ENCODE measurements at places on chromosomes 3 and 15.

- DNase-seq, result no peak
Observed at GRCh38 chr3:52298149-52299098, 10.8 kb downstream of the GLYCTK start.

GRCh38 chr15:31214864-31215489, 111.7 kb upstream of the KLF13 start:
- peak; percentile 53 for DNase-seq

- no peak for DNase-seq
Observed at GRCh38 chr3:173249457-173249856, 108.4 kb upstream of the SPATA16 start.

- peak; percentile 46 for DNase-seq
Observed at GRCh38 chr3:56775445-56775837, 26.3 kb downstream of the ARHGEF3 start.

- peak; percentile 32 for DNase-seq
Observed at GRCh38 chr3:39193391-39193790, 996 bp upstream of the XIRP1 start.

- no peak for DNase-seq
Observed at GRCh38 chr3:192060160-192060781, 599.3 kb downstream of the PYDC2 start.

DNA sequence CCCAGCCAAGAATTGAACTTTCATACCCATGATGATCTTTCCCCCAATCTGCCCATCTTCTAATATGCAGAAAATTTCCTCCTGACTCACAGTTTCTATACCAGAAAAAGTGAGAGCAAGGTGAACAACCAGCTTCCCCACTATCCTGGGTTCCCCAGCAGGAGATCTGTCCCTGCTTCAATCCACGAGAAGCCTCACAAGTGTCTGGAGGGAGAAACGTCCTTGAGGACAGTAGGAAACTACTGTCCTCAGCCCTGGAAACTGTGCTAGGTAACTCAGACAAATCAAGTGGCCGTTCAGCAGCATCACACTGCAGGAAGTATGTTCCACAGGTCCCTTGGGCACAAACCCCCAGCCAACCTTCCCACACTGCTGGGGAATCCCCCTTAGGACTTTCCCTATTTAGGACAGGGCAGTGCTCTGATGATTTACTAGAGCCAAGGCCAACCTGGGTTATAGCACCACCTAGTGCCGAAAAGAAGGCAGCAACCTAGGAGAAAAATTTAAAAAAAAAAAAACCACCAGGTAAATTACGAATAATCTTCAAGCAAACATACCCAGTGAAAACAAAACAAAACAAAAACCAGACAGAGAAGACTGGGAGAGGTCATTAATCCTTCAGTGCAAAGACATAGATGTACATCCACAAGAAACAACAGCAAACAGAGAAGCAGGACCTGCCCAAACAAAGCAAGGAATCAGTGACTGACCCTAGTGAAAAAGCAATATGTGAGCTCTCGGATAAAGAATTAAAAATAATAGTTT, 36.0 kb downstream of the MORC1 start:
- peak; percentile 13 for DNase-seq

GRCh38 chr15:36263666-36264065, 315.8 kb upstream of the CDIN1 start:
- DNase-seq, result peak; percentile 5

DNA sequence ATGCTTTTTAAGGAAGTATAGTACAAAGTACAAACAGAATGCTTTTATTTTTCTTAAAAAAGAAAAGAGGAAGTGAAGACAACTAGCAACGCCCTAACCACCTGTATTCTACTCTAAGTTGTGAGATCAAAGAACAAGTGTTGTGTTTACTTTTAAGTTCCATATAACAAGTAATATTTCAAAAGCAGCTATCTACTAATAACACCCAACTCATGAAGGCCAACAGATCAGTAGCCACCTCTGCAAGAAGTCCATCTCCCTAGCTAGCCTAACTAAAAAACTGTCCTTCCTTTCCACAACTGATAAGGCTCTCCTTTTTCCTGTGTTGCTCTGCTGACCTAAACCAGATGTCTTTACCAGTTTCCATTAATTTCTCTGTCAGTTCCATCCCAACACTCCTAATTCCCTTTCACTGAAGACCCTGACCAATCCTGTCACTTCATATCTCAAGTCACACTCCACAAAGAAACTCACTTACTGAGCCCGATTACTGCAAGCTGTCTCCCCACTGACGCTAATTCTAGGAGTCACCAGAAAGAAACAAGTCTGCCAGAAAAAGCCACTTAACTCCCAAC, 26.9 kb downstream of the PHC3 start:
- DNase-seq, result no peak

DNA sequence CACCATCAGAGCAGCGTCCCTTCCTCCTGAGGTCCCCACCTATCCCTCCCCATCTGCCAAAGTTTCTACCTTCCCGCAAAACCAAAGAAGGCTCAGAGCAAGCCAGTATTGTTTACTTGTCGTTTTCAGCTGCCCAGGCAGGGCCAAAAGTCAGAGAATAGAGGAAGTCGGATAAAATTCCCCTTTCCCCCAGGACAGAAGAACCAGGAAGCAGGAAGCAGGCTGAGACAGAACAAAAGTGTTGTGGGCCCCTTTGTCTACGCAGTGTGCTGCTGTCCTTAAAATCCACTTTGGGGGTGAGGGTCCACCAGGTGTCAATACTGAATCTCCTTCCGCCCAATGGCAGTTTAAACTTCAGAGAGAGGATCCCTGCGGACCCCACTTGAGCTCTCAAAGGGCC, 18.5 kb upstream of the RPL32 start:
- DNase-seq, result no peak

GRCh38 chr3:19348941-19349564, 200.7 kb downstream of the KCNH8 start:
- peak; percentile 3 for DNase-seq

DNA sequence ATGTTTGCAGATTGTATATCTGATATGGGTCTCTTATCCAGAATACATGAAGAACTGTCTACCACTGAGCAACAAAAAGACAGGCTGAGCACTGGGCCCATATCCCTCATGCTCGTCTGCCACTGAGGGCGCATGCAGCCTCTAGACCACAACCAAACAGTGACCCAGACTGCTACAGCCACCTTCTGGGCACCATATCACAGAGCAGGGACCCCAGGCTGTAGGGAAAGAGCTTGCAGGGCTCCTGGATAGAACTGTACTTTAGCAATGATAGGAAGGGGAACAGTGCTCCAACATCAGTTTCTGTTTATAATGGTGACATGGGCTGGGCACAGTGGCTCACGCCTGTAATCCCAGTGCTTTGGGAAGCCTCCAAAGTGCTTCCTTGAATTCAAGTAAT, 40.2 kb upstream of the TMEM87A start:
- DNase-seq, result no peak

GRCh38 chr3:120645083-120645845, 36.8 kb downstream of the HGD start:
- DNase-seq, result no peak

- no peak for DNase-seq
Observed at GRCh38 chr3:150798122-150798618, 35.2 kb upstream of the SIAH2 start.

DNA sequence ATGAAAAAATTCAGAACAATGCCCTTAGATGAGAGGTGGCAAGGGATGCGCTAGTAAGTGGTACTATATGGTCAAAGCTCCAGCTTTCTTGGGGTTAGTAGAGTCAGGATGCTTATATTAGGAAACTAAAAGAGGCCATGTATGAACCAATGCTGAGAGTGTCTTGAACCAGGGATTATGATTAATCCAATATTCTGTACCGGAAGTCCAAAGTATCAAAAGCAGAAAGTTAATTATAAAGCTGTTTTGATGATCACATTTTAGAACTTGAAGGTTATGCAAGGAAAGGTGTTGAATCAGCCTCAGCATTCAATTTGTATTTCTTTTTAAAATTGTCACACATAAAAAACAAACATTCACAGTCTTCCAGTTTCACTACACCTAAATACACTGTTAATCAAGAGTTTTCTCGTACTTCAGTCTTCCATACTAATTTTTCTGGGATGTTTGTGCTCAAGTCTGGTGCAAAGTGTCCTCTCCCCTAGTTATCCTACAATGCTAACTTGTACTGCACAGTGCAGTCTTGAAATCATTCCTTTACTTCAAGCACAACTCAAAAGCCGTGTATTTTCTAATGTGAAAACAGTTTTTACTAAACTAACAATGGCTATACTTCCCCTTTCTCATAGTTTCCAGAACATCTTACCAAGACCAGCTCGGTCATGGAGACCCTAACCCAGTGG, 10.7 kb upstream of the FAH start:
- DNase-seq, result no peak

DNA sequence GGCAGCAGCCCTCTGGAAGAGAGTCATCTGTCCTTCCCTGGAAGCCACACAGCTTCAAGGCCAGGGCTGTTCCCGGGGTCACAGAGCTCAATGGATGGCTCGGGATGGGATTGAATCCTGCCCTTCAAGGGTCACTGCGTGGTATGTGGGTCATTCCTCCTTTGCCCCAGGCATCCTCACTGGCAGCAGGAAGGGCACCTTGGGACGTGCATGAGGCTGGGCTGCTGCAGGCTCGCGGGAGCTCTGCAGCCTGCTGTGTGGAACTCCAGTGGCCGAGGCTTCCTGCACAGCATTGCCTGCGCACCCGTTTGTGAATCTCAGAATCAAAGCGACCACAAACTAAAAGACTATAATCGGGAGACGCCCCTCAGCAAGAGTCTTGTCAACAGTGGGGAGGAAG, 60.7 kb downstream of the PCSK6 start:
- DNase-seq, result no peak

- no peak for DNase-seq
Observed at GRCh38 chr15:88606070-88606794, 14.9 kb upstream of the AEN start.

DNA sequence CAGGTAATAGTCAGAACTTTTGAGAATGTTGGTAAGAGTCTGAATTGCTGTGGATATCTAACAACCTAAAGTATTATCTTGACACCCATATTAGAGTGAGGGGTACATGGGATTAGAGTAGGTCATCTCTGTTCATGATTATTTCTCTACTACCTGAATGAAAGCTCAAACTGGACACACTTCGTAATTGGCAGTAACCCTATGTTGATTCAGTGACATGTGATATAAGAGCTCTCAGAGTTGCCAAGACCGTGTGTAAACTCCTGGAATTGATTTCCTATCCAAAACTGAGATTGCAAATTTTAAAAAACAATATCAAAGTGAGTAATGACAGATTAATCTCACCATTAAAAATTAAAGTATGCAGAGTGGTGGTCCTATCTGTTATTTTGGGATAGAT, 214.8 kb upstream of the ARHGEF26 start:
- no peak for DNase-seq

GRCh38 chr15:31435912-31436628, 109.4 kb downstream of the KLF13 start:
- DNase-seq, result no peak

DNA sequence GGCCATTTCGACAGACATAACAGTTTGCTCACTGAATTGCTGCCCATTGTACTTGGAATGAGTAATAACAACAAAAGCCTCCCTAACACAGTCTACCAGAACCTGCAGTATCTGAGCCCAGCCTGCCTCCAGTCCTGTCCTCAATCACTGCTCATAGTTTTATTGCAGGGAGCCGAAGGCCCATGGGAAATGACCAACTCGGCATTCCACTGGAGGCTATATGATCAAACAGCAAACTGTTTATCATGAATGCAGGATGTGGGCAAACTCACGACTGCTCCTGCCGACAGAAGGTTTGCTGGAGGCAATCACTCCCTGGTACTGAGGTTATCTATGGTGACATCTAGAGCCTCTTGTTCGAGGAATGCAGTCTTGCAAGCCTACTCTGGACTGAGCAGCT, 46.3 kb downstream of the LSM3 start:
- DNase-seq, result no peak

- DNase-seq, result no peak
Observed at GRCh38 chr3:177519588-177519987, 322.3 kb upstream of the TBL1XR1 start.

DNA sequence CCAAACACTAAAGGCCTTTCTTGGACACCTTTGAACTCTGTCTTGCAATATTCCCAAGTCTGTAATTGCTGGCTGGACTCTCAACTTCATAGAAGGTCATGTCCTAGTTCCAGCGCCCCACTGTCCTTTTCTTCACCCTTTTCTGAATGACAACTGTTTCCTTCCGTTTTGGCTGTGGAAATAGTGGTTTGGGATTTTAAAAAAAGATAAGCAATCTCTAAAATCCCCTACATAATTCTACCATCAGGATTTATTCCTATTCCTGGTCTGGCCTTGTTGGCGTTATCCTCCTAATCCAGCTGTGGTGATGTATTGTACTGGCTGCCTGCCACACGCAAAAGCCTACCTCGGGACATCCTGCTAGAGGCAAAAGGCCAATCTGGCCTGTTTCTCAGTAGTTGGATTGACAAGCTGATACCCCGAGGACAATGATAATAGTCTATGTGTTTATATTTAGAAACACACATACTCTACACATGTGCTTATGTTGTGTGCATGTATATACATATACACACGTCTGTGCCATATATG, 440.3 kb upstream of the DPH6 start:
- no peak for DNase-seq

- DNase-seq, result no peak
Observed at GRCh38 chr15:101156061-101156460, 95.8 kb downstream of the CHSY1 start.

DNA sequence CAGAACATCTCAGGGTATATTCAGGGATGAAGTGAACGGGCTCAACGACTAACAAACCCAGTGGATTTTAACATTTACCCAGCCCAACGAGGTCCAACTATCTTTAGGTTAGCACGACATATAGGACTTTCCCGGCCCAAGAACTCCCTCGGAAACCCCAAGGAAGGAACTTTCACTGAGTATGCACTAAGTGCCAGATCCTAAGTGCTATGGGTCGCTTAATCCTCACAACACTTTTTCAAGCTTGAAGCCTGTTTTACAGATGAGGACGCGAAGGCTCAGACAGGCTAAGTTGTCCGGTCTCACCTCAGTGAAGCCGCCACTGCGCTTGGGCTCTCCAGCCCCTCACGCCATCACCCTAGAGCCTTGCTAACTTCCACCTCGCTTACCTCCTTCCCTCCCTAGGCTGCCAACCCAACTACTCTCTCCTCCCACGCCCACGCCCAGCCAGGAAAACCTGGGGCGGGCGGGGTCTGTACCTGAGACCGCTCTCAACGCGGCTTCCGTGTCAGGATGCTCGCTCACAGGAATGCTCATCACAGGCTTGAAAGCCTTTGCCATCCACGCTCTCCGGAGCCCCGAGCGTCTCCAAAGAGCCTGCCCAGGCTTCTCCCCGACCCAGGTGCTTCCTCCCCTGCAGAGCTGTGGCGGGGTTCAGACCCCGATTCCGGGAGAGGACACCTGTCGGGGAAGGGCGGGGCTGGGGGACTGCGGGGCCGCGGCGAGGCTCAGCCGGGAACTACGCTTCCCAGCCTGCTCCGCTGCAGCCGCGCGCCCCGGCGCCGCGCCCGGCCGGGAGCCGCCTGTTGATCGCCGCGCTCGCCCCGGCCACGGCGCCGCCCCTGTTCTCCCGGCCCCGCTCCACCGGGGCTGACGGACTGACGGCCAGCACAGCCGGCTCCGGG, at the start of gene TMOD2:
TMOD2 (plus strand) TSS at position 806 of the 905 bp plus-strand sequence. CDS start 14,845 bp downstream, outside the sequence.
- peak; percentile 52 for DNase-seq

DNA sequence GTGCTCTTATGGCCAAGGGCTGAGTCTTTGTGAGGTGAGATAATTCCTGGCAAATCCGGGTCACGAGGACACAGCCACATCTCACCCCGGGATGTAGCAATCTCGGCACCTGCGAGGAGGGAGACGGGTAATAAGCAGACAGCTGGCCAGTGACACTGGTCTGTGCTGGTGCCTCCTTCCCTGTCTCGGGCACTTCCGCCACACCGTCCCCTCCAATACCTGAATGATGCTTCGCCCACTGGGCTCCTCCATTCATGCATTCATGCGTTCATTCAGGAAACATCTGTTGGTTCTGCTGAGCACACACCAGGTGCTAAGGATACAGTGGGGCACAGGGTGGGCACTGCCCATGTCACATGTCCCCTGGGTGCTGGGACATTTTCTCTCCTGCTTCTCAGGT, 60.1 kb downstream of the ATP10A start:
- no peak for DNase-seq
